ENCODE measurements at places on chromosomes 7 and 10.

- peak; percentile 27 for DNase-seq
Observed at GRCh38 chr7:46229409-46229808, 308.3 kb upstream of the IGFBP3 start.

DNA sequence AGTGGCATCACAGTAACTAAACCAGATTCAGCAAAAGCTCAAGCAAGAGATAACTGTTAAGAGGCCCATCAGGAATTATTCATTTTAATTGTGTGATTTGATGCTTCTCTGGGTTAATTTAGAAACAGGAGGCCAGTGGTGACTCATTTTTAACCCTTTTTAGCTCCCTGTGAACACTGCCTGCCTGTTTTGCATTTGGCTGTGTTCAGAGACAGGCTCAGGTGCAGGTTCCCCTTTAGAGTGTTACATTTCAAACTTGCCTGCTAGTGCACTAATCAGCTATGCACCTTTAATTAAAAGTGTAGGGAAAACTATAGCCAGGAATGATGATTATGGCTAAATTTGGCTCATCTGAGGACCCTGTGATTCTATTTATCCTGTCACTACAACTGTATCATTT lies 6.5 kb downstream of the STAMBPL1 start:
- no peak for DNase-seq

DNA sequence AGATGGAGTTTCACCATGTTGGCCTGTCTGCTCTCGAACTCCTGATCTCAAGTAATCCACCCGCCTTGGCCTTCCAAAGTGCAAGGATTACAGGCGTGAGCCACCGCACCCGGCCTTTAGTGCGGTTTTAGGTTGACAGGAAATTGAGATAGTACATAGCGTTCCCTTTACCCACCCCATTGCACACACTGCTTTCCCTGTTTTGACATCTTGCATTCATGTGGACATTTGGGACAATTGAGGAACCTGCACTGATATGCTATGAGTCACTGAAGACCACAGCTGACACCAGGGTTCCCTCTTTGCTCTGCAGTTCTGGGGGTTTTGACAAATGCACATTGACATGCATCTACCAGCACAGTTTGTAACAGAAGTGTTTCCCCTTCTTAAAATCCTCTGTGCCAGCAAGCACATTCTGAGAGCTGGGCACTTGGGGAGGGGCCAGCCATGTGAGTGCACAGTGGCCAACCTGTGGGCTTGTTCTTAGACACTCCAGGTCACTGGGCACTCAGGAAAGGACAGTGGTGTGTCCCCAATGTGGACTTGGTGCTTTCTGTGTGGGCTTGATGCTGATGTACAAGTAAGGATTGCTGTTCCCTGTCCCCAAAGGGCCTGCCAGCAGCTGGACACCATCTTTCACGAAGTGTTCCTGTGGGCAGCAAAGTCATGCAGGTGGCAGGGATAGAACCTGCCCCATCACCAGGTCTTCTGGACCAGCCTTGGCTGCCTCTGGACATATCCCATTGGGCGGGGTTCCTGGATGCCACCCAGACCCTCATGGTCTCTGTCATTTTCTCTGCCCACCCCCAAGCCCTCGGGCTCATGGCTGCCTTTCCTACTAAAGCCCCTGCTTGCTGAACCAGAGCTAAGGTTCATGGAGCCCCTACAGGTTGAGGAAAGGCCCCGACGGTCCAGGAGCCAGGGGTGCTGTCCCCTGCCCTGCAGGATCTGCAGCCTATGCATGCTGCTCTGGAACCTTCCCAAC lies 579.8 kb downstream of the GLRX3 start:
- no peak for DNase-seq

GRCh38 chr7:155470686-155471638 lies 13.0 kb downstream of the EN2 start:
- no peak for DNase-seq

DNA sequence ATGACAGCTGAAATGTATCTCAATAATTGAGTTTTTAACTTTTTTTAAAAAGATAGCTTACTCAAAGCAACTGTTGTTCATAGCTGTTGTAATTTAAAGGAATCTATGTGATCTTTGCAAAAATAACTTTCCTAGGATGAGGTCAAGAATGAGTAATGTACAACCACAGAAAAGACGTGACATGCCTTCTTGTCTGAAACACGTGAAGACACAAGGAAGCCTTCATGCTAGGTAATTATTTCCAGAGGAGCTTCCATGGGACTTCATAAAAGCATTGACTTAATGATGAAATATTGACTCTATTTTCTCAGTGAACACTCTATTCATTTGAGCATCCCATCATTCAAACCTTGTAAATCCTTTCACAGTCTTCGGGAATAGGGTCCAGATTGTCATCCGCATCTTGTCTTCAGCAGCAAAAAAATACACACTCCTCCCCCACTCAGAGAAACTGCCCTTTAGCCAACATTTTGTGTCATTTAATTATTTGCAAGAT lies 528.0 kb downstream of the NRG3 start:
- DNase-seq = no peak

- DNase-seq = peak; percentile 26
Observed at GRCh38 chr10:103053659-103054581, 135.8 kb downstream of the CNNM2 start.

- no peak for DNase-seq
Observed at GRCh38 chr7:37128327-37129034, 320.2 kb downstream of the ELMO1 start.

DNA sequence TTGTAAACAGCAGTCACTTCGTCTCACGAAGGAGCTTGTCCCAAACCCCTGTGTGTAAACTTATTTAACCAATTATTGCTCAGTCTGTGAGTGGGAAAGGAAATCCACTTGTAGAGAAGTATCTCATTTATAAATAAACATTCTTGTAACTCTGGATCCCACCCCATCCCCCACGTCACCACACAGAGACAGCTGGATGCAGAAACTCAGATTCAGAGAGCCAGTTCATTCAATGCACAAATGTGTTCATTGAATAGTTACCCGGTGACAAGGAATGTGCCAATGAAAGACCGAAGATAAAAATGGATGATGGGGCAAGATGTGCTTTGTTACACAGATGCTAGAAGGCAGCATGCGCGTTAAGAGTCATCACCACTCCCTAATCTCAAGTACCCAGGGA lies 8.3 kb upstream of the OCM start:
- DNase-seq = no peak

- no peak for DNase-seq
Observed at GRCh38 chr7:30525429-30525828, 20.8 kb upstream of the GGCT start.

DNA sequence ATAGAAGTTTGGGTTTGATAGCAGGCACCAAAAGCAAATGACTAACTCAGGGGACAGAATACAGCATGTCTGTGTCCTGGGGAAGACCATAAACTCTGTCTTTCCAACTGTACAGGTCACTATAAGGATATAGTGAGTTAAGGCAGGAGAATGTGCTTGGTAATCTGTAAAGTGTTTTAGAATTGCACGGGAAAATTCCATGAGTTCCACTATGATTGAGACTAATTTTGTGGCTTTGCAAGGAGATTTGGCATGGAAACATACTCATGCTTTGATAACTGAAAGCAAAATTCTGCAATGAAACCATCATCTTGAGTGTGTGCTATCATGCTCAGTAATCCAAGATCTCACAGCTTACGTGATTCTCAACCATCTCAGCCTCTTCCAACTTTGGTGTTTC lies 152.6 kb downstream of the PKD1L1 start:
- DNase-seq = no peak

GRCh38 chr7:22281481-22281880 lies 75.5 kb downstream of the RAPGEF5 start:
- no peak for DNase-seq

- DNase-seq = no peak
Observed at GRCh38 chr10:109624939-109625338, 298.4 kb downstream of the XPNPEP1 start.

GRCh38 chr7:95558864-95559263 lies 37.5 kb downstream of the PDK4 start:
- DNase-seq = no peak

- no peak for DNase-seq
Observed at GRCh38 chr10:72930276-72930675, 24.3 kb downstream of the PLA2G12B start.

DNA sequence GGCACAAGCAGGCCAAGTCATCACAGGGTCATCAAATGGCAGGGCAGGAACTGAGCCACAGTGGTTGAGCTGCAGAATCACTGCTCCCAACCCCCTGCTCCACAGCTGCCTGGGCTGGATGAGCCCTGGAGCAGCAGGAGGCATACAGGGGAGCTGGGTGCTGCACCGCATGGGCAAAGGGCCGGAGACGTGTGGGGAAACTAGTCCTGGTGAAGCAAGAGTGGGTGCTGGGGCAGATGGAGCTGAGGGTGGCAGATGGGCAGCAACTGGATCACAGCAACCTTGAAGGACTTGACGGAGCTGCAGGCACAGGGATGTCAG lies 16.0 kb upstream of the VOPP1 start:
- DNase-seq = no peak

GRCh38 chr10:13016426-13016825 lies 14.9 kb upstream of the CCDC3 start:
- no peak for DNase-seq

All from MG63 (cell line).